ENCODE measurements at places on chromosomes 2 and 18. TPM values are rescaled to one million over a fixed set of nuclear protein-coding genes. Genes with fewer than 3 reads are reported as not detected.

The CD207 gene
- total RNA-seq: not detected

The RAB12 gene
- 127 TPM for total RNA-seq

The HMSD gene
- total RNA-seq: 1.2 TPM

The KIAA2012 gene
- total RNA-seq: not detected

The KLF11 gene
- 25.8 TPM for total RNA-seq

The NPHP1 gene
- 4.1 TPM for total RNA-seq

The PLEKHH2 gene
- 1.1 TPM for total RNA-seq

The FNDC4 gene
- 1.8 TPM for total RNA-seq

The DSG1 gene
- total RNA-seq: 0.77 TPM

The TUBB8B gene
- not detected for total RNA-seq

The CCDC148 gene
- 0.40 TPM for total RNA-seq

The DCC gene
- not detected for total RNA-seq

Data from left ventricle myocardium superior (tissue), 1 donor.